ENCODE measurements at places on chromosomes 12 and 14.

GRCh38 chr12:48786591-48787544 lies 2.0 kb downstream of the ADCY6 start:
- DNase-seq = no peak

DNA sequence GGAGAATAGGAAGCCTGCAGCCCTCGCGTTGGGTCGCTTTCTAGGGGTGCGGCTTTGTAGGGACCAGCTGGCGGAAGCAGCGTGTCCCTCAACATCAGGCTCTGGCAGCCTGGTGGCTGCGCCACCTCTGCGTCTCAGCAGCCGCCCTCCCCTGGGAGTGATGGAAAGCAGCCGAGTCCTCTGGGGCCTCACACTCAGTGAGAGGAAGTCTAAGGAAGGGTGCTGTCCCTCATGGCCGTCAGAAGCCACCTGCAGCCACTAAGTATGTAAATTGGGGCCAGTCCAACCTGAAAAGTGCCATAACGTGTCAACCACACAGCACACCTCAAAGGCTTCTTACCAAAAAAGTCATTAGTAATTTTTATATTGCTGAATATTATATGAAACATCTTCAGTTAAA lies 80.3 kb downstream of the WDR20 start:
- no peak for DNase-seq

DNA sequence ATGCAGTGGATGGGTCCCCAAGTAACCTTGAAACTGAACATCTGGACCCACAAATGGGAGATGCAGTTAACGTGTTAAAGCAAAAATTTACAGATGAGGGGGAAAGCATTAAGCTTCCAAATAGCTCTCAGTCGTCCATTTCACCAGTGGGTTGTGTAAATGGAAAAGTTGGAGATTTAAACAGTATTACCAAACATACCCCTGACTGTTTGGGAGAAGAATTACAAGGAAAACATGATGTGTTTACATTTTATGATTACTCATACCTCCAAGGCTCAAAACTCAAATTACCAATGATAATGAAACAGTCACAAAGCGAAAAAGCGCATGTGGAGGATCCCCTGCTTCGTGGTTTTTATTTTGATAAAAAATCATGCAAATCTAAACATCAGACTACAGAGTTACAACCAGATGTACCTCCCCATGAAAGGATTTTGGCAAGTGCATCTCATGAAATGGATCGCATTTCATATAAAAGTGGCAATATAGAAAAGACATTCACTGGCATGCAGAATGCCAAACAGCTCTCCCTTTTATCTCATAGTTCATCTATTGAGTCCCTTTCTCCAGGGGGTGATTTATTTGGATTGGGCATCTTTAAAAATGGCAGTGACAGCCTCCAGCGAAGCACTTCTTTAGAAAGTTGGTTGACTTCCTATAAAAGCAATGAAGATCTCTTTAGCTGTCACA lies 116.6 kb upstream of the NPAS3 start:
- no peak for DNase-seq

DNA sequence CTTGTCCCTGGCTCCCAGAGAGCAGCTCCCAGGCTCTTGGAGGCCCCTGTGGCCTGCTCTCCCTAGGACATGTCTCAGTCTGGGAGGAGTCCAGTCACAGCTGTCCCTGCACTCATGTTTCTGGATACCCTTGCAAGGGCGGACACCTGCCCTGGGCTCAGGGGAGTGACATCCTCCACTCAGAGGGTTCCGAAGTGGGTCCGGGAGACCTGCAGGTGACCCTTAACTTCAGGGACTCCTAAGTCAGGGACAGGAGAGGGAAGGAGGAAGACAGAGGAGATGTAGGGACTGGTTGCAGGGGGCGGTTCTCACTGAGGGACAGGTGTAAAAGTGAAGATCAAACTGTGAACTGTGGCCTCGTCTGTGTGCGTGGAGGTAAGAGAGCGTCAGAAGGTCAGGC lies 37.6 kb downstream of the CACNA2D4 start:
- no peak for DNase-seq

- DNase-seq = no peak
These were observed 278.6 kb downstream of the DUSP6 start for GRCh38 chr12:89073659-89074058.

DNA sequence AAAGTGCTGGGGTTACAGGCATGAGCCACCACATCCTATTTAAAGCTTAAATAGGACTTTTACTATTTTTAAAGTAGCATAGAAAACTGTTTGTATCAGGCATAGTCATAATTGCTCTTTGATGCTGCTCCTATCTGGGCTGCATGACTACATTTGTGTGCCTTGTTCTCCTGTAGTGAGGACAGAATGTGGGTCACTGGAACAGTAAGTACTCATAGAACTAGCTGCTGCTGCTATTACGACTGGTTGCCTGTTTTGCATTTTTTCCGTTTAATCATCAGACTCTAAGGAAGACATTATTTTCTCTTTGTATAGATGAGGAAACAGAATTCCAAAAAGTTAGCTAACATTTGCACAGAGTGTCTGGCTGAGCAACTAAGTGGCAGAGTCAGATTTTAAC lies 42.8 kb downstream of the ZC3H14 start:
- DNase-seq = no peak

DNA sequence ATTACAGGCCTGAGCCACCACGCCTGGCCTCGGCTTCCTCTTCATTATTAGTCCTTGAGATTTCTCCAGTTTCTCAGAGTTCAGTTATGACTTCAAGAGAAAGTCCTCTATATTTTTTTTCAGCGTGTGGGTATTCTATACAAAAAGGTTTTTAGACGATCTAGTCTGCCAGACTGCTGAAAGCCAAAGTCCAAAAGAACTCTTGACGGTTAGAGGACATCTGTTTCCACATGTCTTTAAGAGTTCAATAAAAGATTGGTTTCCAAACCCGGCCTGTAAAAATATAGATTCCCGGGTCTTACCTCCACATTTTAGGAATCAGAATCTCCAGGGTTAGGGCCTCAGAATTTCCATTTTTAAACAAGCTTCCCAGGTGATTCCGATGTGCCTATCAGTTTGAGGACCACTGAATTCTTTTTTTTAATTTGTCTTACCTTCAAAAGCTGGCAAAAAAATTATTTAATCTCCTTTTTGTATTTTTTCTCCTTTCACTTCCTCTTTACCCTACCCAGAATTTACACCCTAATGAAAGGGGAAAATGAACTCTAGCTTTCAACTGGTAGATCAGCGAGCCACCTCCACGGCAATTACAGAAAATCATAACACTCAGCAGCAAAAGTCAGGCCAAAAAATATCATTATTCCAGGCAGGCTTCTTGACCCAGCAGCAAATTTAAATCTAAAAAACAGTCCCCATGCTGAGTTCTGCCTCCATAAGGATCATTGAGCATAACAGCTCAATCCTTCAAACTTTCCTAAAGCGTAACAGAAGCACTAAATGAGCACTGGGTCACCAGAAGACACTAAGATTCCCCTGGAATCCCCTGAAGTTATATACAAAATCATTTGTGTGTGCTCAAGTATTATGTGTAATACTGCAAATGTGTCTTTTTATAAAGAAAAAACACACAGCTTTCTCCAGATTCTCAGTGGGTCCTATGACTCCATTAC lies 8.7 kb downstream of the NT5DC3 start:
- no peak for DNase-seq

DNA sequence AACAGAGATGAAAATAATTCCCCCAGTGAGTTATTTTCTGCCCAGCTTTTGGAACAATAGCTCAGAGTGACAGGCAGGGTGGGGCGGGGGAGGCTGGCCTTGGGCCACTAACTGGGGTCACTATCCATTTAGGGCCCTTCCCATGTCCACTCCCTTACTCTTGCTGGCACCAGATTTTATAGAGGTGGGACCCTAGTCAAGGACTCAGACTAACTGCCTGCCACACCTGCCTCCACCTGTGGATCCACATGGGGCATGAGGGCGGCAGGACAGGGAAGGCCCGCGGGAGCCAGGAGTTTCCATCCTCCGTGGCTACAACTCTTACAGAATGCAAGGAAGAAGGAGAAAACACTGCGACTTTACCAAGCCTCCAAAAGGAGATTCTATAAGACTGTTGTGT lies 10.1 kb downstream of the VDR start:
- no peak for DNase-seq

DNA sequence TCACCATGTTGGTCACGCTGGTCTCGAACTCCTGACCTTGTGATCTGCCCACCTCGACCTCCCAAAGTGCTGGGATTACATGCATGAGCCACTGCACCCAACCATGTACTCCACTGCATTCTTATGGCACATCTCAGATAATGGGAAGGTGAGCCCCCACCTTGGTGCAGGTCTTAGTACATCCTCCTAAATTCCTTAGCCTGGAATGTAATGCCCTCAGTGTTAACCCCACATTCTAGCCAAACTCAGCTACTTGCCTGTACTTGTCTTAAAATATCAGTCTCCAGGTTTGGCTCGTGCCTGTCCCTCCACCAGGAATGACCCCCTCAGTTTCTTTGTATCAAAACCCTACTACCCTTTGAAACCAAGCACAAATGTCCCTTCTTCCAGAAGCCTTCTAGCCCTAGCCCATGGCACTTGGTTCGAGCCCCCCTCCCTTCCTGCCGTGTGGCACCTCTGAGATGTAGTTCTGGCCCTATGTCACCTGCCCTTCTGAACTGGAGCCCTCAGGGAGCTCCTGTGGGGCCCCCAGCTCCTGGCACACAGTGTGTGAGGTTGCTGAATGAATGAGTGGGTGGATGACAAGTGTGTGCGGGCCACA lies 8.4 kb downstream of the KCNH3 start:
- DNase-seq = no peak

- no peak for DNase-seq
These were observed 556 bp downstream of the MTHFD1 start for GRCh38 chr14:64388533-64389285.

- no peak for DNase-seq
These were observed 47.4 kb downstream of the SLC38A1 start for GRCh38 chr12:46221255-46222128.

DNA sequence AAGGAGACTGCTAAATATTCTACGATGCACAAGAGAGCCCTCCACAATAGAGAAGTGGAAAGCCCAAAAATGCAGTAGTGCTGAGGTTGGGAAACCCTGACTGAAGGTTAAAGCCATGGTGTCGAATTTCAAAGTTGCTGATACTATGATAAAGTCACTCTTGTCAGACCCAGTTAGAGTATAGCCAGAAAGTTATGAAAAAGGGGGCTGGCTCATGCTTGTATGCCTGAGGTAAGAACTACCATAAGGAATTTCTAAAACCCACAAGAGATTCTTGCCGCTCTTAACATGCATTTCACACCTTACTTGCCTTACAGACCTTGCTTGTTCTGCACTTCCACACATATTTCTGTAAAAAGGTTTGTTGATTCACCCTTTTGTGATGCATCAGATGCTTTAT lies 184.6 kb downstream of the SLC6A15 start:
- DNase-seq = no peak

DNA sequence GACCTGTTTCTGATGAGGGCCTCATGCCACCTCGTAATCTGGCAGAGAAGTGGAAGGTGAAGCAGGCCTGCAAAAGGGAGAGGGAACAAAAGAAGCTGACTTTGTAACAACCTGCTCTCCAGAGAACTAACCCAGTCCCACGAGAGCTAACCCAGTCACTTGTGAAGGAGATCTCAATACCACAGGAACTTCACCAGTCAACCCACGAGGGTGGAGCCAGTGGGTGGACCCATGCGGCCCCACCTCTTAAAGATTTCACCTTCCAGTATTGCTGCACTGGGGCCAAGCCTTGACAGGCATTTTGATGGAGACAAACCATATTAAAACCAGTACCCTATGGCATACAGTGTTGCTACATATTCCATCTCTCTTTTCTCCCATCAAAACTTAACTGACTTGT lies 55.1 kb downstream of the SERPINA10 start:
- no peak for DNase-seq

- no peak for DNase-seq
These were observed 379.2 kb downstream of the BTG1 start for GRCh38 chr12:91766454-91766853.

DNA sequence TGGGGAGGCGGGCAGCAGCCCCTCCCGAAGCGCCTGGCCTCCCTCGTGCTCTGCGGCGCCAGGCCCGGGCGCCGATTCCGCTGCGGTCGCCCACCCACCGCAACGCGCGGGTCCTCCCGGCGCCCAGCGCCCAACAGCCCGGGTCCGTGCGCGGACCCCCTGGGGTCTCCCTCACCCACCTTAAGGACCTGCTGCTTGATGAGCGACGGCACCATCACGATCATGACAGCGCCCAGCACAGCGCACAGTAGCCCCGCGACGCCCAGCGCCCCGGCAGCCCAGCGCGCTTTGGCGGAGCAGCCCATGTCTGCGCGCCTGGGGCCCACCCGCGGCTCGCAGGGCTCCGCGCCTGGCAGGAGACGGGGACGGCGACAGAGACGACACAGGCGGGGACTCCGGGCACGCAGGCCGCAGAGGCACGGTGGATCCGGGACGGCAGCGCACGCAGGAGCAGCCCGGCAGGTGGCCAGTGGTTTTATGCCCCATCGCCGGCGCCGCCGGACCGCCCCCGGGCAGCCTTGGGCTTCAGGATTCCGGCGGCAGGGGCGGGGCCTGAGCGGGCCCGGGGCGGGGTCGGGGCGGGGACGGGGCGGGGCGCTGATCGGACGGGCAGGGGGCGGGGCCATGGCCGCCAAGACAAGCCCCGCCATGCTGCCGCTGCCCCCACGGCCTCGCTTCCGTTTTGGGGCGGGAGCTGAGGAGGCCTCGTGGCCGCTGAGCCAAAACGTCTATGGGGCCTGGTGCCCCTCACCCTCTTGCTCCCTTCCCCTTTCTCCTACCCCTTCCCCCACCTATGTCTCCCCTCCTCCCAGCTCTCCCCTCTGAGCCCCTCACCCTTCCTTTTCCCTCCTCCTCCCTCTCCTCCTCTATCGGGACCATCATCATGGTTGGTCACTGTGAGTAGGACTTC lies at the start of gene SCARB1:
Gene SCARB1 (minus strand): TSS at position 449 of the 910 bp plus-strand sequence. CDS start 144 bp downstream, at position 305.
- DNase-seq = peak; percentile 74

DNA sequence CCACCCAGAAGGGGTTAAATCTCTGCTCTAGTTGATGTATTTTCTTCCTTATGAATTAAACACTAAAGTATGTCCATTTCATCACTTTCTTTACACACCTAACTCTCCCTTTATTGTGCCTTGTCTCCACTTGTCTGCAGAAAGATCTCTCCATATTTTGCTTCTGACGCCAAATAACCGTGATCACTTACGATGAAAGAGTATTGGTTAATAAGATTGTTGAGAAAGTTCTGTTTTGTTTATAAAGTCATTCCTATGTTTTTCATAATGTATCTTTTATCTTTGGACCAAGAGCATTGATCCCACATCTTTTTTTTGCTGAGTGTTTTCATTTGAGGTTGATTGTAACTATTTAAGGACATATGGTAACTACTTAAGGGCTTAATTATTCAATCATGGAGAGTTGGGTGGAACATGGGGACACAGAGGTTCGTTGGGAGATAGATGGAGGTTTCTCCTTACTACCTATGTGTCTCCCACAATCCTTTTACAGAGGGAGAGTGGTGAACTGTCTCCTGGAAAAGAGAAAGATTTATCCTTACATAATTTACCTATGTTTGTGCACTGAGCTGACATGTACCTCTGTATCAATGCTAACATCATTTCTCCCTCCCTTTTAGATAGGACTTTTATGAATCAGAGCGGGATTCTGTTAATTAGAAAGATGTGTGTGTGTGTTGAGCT lies 120.7 kb upstream of the SLC38A2 start:
- DNase-seq = no peak

DNA sequence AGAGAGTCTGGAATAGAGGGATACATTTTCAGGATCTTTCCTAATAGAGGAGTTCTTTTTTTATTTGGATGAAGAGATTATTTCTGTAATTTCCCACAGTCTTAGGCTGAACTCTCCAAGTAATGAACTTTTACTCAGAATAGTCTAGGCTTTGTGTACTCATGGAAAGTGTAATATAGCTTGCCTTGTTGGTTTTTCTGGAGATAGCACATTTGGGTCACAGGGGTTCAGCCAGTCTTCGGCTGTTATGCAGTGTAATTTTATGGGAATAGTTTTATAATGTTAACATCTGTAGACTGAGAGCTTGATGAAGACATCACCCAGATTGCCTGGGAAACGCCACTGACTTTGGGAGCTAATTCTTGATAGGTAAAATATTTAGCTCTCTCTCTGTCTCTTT lies 450.8 kb downstream of the RAD51B start:
- no peak for DNase-seq

Data from T1000 (cell line).